Esophagus squamous epithelium (tissue), 5 donors: ENCODE measurements at places on chromosomes 4 and X. TPM values are rescaled to one million over a fixed set of nuclear protein-coding genes. Genes with fewer than 3 reads are reported as not detected.

DNA sequence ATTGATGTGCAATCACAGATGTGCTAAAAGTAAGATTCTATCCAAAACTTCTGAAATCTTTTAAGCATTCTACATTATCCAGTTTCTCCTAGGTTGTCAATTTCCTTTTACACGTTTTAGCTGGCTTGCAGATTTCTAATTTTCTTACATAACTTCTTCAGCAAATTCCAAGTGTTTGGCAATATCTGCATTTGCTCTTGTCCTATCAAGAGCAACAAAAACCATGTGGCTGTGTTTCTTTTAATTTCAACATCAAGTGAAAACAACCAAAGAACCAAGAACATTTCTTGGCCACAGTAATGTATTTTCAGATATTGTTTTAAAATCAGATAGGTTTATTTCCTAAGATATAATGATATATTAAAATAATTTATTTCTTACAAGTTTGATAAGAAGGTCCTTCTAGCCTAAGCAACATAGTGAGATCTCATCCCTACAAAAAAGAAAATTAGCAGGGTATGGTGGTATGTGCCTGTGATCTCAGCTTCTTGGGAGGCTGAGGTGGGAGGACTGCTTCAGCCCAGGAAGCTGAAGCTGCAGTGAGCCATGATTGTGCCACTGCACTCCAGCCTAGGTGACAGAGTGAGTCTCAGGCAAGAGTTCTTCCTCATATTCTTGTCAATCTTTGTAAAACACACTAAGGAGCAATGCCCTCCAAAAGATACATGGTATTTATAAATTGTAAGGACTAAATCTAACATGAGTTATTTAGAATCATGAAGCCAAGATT, 131.4 kb upstream of the NAP1L5 start:
- no peak for DNase-seq

GRCh38 chrX:154321594-154321993, 26.0 kb downstream of the TKTL1 start:
- no peak for DNase-seq

DNA sequence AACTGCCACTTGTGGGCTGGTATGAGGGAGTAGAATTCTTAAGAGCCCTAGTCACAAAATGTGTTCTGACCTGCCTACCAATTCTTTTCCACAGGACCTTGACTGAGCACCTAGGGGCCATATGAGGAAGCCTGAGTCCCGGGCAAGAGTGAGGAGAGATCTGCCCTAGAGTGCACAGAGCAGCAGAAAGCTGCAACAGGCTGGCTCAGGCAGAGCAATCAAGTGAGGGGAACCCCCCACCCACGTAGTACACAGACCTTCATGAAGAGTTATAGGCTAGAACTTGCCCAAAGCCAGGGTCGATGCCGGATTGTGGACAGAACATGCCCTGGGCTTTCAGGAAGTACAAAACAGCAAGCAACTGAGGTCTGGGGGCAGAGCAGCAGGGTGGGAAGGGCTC, 117.0 kb downstream of the SPOCK3 start:
- DNase-seq: no peak

- no peak for DNase-seq
Observed at GRCh38 chr4:27595571-27596360, 735.1 kb downstream of the STIM2 start.

- DNase-seq: no peak
Observed at GRCh38 chr4:7295197-7295910, 103.0 kb downstream of the SORCS2 start.

DNA sequence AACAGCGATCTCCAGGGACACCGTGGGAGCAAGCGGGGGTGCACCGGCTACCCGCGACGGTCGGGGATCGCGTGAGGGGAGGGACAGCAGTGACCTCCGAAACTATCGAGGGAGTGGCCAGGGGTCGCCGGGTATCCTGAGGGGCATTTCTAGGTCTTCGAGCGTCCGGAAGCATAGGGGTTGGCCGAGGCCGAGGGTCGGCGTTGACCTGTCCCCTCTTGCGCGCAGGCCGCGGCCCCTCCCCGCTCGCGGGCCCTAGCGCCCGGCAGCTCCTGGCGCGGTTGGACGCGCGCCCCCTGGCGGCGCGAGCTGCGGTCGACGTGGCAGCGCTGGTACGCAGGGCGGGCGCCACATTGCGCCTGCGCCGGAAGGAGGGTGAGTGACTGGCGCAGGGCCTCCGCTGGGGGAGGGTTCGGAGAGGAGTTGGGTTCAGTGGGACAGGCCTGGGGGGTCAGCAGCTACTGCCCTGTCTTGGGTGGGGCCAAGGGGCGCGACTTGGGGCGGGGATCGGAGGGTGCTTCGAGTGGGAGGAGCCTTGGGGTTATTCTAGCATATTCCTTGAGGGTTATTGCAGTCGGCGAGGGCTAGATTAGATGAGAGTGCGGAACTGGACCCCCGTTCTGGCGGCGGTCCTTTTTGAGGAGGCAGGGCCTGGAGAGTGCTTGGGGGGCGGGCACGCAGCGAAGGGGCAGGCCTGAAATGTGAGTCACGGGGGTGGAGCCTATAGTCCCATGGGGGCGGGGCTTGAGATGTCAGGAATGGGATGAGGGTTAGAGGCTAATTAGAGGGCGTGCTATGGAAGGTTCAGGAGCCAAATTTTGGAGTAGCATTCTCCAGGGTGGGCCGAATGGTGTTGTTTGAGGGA, 1.2 kb downstream of the MAGIX start:
- no peak for DNase-seq

GRCh38 chr4:101262683-101263082, 84.6 kb downstream of the PPP3CA start:
- DNase-seq: no peak

GRCh38 chrX:45191383-45191782, 9.3 kb downstream of the DIPK2B start:
- no peak for DNase-seq

GRCh38 chr4:39043058-39043860, 11.1 kb upstream of the TMEM156 start:
- DNase-seq: no peak

- DNase-seq: no peak
Observed at GRCh38 chrX:30821116-30821515, 67.9 kb downstream of the TAB3 start.

DNA sequence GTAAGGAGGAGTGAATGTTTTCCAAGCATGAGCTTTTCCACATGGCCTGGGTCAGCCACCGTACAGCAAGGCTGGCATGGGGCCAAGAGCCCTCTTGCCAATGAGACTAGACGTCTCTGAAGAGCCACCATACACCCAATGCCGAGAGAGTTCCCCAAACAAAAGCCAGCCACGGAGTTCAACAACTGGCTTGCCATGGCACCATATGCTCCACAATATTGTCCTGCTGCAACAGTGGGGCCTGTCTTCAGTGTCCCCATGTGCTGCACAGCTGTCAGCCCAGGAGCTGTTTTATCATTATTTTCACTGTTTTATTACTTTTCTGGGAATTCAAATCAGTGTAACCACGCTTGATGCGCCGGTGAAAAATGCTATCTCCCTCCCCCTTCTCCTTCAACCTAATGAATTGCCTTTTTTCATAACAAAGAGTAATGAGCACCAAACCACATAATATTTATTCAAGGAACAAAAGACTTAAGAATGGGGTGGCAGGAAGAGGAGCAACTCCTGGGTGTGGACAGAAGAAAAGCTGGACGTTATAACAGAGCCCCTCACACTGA, 18.4 kb downstream of the MAML3 start:
- DNase-seq: no peak

- DNase-seq: no peak
Observed at GRCh38 chr4:20137176-20137575, 114.5 kb upstream of the SLIT2 start.

DNA sequence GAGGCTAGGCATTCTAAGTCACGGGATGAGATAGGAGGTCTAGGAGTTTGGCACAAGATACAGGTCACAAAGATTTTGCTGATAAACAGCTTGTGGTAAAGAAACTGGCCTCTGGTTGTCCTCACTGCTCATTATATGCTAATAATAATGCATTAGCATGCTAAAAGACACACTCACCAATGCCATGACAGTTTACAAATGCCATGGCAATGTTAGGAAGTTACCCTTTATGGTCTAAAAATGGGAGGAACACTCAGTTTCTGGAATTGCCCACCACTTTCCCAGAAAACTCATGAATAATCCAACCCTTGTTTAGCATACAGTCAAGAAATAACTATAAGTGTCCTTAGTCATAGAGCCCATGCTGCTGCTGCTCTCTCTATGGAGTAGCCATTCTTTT, 286.9 kb downstream of the ZNF674 start:
- DNase-seq: no peak

- no peak for DNase-seq
Observed at GRCh38 chrX:151396042-151396824, 773 bp upstream of the VMA21 start.

DNA sequence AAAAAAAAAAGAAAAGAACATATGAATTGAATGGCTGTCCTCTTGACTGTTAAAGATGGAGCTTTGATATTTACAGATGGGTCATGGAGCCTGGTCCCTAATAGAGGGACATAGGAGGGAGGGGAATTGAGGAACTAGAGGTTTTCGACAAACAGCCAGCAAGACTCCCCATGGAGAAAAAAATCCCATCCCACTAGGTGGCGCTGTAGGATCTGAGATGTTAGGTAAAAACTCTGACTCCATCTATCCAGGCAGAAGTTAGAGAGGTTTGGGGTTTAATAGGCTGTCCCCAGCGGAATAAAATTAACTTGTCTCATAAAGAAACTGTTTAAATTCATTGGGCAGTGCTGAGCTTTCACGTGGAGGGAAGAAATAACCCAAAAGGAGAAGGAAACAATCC, 45.9 kb downstream of the HMGB2 start:
- DNase-seq: peak; percentile 2

GRCh38 chr4:77797239-77797638, 21.9 kb downstream of the CNOT6L start:
- DNase-seq: no peak

GRCh38 chr4:51932261-51932660, 87.9 kb downstream of the LRRC66 start:
- DNase-seq: no peak

- no peak for DNase-seq
Observed at GRCh38 chr4:83250687-83251446, 33.7 kb downstream of the COQ2 start.

GRCh38 chrX:43269201-43269600, 386.9 kb upstream of the MAOA start:
- DNase-seq: no peak

- DNase-seq: no peak
Observed at GRCh38 chr4:34138385-34138784, 2105.9 kb downstream of the ARAP2 start.

DNA sequence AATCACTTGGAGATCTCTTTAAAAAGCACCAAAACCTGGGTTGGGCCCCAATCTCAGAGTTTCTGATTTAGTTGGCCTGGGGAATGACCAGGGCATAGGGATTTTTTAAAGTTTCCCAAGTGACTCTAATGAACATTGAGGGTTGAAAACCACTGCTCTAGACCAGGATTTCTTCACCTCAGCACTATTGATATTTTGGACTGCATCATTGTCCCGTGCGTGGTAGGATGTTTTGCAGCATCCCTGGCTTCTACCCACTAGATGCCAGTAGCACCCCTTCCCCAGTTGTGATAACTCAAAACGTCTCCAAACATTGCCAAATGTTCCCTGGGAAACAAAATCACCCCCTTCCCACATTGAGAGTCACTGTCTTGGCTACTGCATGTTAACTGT, 61.8 kb downstream of the ATXN3L start:
- DNase-seq: no peak

DNA sequence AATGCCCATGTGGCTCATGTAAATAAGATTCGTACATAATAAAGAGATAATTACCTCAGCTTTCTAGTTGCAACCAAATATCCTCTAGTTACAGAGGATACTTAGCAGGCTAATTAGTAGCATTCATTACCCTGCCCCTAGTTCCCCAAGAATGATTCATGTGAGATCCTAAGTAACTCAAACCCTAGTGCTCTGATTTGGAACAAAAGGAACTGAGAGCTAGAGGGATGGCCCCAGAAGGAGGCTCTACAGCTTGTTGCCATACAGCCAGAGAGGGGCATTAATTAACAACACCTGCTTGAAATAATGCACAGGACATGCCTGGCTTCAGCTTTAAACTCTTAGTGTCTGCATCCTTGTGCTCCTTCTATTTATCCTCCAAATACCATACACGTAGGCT, 32.6 kb upstream of the CBR4 start:
- DNase-seq: no peak

- DNase-seq: no peak
Observed at GRCh38 chr4:113756005-113756410, 5.5 kb downstream of the CAMK2D start.

- no peak for DNase-seq
Observed at GRCh38 chrX:57104921-57105398, 16.4 kb downstream of the SPIN2B start.

GRCh38 chr4:147617841-147618691, 869 bp downstream of the TMEM184C start:
- DNase-seq: no peak

- DNase-seq: no peak
Observed at GRCh38 chr4:124514588-124514987, 197.9 kb downstream of the ANKRD50 start.

- DNase-seq: no peak
Observed at GRCh38 chr4:136414981-136415380, 1117.3 kb downstream of the PCDH18 start.

- no peak for DNase-seq
Observed at GRCh38 chr4:5925419-5926200, 32.7 kb upstream of the CRMP1 start.

GRCh38 chr4:4386296-4386735, 586 bp upstream of the NSG1 start:
- no peak for DNase-seq

Gene PAK3
- total RNA-seq: 2.1 TPM

Gene AVPR2
- 0.26 TPM for total RNA-seq

Gene SPATA4
- total RNA-seq: not detected

Gene F8A1
- 0.35 TPM for total RNA-seq

Gene ADGRA3
- total RNA-seq: 20.4 TPM

Gene MED12
- total RNA-seq: 21.2 TPM

Gene LSM6
- 23.9 TPM for total RNA-seq

Gene SYN1
- not detected for total RNA-seq

Gene ATP2B3
- not detected for total RNA-seq

Gene RPGR
- 23.7 TPM for total RNA-seq

Gene RBM46
- total RNA-seq: not detected

Gene PSAPL1
- total RNA-seq: under 0.01 TPM

Gene CPLX1
- not detected for total RNA-seq

Gene P2RY10
- total RNA-seq: 0.83 TPM

Gene GAGE12E
- total RNA-seq: not detected
